ENCODE measurements at places on chromosomes 1 and 21.

DNA sequence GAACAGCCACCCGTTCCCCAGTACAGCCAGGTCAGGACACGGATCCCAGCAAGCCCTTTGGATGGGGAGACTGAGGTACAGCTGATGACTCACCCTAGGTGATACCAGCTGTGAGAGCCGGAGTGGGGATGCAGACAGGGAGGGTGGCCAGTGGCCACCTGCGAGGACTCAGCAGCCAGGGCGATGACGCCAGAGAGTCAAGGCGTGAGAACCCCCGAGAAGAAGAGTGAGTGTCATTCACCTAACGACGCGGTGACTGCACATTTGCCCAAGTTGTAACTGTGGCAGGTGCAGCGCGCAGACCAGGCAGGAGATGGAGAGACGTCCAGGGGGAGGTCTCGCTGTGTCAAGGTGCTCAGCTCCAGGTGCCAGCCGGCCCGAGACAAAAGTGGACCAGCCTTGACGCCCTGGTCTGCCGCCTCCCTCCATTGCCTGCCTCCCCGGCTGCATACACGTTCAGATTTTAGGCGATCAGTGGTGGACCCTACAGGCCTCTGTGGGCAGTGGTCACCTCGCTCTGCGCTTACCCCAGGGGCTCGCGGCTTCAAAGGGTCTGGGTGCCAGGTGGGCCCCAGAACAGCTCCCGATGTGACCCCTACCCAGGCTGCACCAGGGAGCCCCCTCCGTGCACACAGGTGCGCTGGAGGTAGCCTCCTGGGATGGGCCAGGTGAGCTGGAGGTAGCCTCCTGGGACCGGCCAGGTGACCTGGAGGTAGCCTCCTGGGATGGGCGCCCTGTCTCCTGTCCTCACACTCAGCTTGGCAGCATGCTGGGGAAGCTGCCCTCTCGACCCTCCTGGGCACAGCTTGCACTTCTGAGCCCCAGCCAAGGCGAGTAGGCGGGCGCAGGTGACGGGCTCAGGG lies 11.9 kb downstream of the LRRC3 start:
- no peak for DNase-seq

GRCh38 chr1:247467129-247467528 lies 9.2 kb upstream of the OR2B11 start:
- no peak for DNase-seq

GRCh38 chr1:162349635-162350330 lies 26.9 kb downstream of the SPATA46 start:
- no peak for DNase-seq

DNA sequence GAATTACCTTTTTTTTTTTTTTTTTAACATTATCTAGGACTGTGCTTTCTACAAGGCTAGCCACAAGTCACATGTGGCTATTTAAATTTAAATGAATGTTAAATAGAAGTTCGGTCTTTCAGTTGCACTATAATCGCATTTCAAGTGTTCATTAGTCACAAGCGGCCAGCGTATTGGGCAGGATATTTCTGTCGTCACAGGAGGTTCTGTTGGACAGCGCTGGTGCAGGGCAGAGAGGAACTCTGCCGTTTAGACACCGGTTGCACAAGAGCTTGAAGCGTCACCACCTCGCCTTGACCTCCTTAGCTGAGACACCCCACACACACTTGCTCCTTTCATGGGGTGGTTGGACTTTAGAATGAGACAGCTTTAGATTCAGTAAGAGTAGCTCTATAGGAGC lies 64.1 kb downstream of the BACE2 start:
- DNase-seq = no peak

DNA sequence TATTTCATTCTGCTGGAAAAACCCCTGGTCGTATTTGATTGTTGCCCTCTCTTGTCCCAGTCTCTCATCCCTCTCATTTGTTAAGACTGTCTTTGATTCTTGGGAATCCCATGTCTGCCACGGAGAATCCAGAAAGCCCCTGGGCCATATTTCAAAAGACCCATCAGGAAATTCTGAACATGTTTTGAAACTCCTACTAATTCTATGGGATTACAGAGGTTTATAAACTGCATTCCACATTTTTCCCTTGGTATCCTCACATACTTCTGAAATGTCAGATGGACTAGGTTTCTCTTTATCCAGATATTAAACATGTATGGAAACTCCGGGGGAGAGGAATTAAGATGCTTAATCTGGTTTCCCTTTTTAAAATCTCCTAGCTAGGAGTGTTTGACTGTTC lies 80.0 kb downstream of the HUNK start:
- no peak for DNase-seq

DNA sequence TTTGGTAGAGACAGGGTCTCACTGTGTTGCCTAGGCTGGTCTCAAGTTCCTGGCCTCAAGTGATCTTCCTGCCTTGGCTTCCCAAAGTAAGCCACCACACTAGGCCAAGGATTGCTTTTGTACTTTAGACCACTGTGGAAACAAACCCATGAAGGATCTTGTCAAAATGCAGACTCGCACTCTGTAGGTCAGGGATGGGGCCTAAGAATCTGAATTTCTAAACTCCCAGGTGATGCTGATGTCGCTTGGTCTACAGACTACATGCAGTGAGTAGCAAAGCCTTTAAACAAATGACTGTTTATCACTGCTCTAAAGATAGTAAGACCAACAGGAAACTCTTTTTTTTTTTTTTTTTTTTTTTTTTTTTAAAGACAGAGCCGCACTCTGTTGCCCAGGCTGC lies 54.1 kb upstream of the MUTYH start:
- DNase-seq = no peak

GRCh38 chr21:46157396-46157986 lies 2.1 kb upstream of the FTCD start:
- no peak for DNase-seq

- no peak for DNase-seq
These were observed 20.0 kb downstream of the CEP170 start for GRCh38 chr1:243234978-243235647.

DNA sequence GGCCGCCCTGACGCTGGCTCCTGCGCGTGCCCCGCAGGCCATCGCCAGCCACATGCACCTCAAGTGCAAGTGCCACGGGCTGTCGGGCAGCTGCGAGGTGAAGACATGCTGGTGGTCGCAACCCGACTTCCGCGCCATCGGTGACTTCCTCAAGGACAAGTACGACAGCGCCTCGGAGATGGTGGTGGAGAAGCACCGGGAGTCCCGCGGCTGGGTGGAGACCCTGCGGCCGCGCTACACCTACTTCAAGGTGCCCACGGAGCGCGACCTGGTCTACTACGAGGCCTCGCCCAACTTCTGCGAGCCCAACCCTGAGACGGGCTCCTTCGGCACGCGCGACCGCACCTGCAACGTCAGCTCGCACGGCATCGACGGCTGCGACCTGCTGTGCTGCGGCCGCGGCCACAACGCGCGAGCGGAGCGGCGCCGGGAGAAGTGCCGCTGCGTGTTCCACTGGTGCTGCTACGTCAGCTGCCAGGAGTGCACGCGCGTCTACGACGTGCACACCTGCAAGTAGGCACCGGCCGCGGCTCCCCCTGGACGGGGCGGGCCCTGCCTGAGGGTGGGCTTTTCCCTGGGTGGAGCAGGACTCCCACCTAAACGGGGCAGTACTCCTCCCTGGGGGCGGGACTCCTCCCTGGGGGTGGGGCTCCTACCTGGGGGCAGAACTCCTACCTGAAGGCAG lies 23.4 kb upstream of the ARF1 start:
- no peak for DNase-seq

DNA sequence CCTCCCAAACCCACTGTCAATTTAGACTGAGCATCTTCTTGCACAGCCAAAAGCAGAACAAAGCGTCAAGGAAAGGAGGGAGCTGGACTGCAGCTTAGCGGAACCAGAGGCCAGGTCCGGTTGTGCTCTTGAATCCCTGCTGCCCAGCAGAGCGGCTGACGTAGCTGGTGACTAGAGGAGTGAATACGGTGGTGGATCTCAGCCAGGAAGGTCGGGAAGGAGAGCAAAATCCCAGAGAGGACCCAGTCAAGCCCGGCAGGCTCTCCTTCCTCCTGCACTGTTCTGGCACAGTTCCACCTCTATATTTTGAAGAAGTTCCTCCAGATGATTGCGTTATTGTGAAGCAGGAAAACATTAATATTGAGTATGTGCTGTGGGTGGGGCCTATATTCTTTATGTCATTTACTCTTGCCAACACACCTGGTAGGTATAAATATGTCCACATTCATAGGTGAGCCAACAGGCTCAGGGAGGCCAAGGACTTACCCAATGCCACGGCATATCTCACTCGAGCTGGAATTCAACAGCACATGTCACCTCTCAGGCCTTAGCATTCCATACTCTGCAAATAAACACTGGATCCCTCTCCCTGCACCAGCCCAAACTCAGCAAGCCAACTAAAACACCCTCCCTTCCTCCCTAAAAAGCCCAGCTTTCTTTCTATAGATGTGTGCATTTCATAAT lies 23.6 kb upstream of the ABCB10 start:
- no peak for DNase-seq

DNA sequence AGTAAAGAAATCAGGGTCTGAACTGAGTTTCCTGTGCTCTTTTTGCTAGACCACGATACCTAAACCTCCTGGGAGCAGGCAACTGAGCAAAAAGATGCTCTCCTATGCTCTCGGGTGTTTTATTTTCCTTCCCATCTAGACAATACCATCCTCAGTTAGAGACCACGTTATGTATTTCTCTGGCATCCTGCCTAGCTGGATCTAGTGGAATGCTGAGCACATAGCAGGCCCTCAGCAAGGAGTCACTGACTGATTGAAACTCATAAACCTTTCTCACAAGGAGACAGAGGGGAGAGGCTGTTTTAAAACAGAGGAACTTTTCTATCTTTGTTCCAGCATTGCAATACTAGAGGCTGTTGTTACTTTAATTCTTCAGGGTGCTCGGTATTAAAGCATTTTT lies 168.0 kb downstream of the CYYR1 start:
- DNase-seq = no peak

GRCh38 chr1:19435851-19436455 lies 49.4 kb downstream of the CAPZB start:
- DNase-seq = no peak

DNA sequence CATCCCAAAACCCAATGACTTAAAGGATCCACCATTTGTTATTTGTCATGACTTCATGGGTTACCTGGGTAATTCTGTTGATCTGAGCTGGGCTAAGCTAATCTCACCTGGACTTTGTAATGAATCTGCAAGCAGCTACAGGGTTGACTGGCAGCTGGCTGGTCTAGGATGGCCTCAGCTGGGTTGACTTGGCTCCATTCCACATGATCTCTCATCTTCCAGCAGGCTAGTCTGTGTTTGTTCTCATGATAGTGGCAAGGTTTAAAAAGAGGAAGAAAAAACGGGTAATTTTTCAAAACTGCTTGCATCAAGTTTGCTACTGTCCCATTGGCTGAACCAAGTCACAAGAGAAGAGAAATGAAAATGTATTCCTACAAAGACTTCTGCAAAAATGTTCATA lies 24.8 kb upstream of the ZMYM4 start:
- DNase-seq = no peak

- DNase-seq = no peak
These were observed 45.7 kb downstream of the ABCD3 start for GRCh38 chr1:94463765-94464330.

DNA sequence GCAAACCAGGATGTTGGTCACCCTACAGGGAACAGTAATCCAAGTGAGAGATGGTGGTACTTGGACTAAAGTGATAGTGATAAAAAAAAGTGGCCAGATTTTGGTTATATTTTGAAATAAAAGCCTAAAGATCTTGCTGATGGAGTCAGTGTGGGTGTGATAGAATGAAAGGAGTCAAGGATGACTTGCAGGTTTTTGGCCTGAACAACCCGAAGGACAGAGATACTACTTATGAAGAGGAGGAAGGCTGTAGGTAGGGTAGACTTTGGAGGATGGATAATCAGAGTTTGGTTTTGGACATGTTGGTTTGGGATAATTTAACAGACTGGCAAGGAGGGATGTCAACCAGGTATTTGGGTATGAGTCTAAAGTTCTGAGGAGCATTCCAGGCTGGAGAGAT lies 1.5 kb upstream of the TEX38 start:
- DNase-seq = no peak

DNA sequence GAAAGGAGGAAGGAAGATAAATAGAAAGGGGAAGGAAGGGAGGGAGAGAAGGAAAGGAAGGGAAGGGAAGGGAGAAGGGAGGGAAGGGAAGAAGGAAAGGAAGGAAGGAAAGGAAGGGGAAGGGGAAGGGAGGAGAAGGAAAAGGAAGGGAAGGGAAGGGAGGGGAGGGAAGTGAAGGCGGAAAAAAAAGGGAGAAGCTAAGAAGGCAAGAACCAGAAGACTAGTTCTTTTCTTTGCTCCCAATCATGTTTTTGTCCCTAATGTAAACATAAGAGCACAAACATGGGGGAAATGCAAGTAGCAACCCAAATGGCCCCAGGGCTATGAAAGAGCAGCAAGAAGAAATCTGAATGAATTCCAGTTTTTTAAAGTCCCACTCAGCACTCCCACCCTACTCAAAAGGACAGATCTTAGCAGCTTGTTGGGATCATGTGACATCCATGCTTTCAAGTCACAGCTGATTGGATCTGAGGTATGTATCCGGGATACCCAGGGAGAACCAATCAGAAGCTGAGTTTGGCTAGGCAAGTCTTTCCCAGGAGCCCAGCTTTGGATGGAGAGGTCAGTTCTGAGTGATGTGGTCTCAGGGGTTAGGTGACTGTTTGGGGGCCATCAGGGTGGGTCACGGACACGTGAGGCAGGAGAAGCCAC lies 24.2 kb upstream of the FHAD1 start:
- no peak for DNase-seq

- no peak for DNase-seq
These were observed at the start of gene SHISA4 for GRCh38 chr1:201888282-201889089. SHISA4 (plus strand) TSS chr1:201888898; CDS start chr1:201888995, 97 bp downstream.

- no peak for DNase-seq
These were observed 166.8 kb downstream of the BACH1 start for GRCh38 chr21:29465546-29465945.

DNA sequence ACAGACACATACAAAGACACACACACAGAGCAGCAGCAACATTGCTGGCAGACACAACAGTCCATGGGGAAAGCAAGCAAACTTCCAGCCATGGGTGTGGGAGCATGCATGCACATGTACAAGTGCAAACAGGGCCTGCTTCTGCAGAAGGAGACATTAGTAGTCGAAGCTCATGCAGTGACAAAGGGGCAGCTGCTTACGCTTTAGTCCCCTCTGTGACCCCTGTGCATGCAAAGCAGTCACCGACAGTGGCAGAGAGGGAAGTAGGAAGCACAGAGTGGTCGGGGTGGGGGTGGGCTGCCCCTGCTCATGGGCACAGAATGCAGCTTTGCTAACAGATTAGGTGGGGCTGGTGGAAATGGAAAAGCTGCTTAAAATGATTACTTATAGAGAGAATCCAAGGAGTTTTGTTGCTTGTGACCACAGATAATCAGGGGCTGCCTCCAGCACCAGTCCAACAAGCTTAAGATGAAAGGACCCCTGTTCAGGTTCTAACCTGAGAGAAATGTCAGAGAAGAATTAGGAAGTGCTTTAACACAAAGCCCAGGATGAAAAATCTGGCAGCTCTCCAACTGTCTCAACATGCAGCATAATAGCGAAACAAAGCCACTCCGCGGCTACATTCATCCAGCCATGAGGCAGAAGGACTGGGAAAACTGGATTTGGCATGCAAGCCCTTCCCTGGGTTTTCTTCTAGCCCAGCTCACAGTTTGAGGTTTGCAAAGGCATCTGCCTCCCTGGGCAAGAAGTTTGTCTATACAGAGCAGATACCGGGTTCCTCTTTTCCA lies 378.9 kb downstream of the KCNH1 start:
- no peak for DNase-seq

Data from NCI-H187 (cell line).